ENCODE measurements at places on chromosomes 2 and 18. TPM values are rescaled to one million over a fixed set of nuclear protein-coding genes. Genes with fewer than 3 reads are reported as not detected.

GRCh38 chr2:22499082-22499839 lies 885.7 kb upstream of the KLHL29 start:
- no peak for DNase-seq

- DNase-seq: no peak
These were observed 49.8 kb downstream of the PLEK start for GRCh38 chr2:68414876-68415275.

CHRND gene
- not detected for total RNA-seq

ETAA1 gene
- 7.9 TPM for total RNA-seq

Data from left colon (tissue), 2 donors.